ENCODE measurements at places on chromosomes 3 and 15. TPM values are rescaled to one million over a fixed set of nuclear protein-coding genes. Genes with fewer than 3 reads are reported as not detected.

The MCF2L2 gene
- 1.1 TPM for total RNA-seq

The SCG5 gene
- 2.0 TPM for total RNA-seq

The CCDC54 gene
- total RNA-seq, result not detected

The SPESP1 gene
- total RNA-seq, result 3.7 TPM

The ZNF662 gene
- total RNA-seq, result 2.8 TPM

The VEPH1 gene
- 0.19 TPM for total RNA-seq

The CAMK2N2 gene
- total RNA-seq, result not detected

The IL17RB gene
- total RNA-seq, result 0.80 TPM

The HRG gene
- total RNA-seq, result not detected

The RBM6 gene
- 59.4 TPM for total RNA-seq

The SFMBT1 gene
- total RNA-seq, result 6.4 TPM

The LRRC31 gene
- 0.09 TPM for total RNA-seq

The NR1I2 gene
- 0.14 TPM for total RNA-seq

The CHRM5 gene
- not detected for total RNA-seq

The PP2D1 gene
- total RNA-seq, result not detected

The DLL4 gene
- total RNA-seq, result 5.2 TPM

The MED12L gene
- total RNA-seq, result 1.7 TPM

The DUOXA2 gene
- total RNA-seq, result 0.05 TPM

The KBTBD12 gene
- 0.42 TPM for total RNA-seq

The ATP2B2 gene
- 0.19 TPM for total RNA-seq

The ADCY5 gene
- 0.76 TPM for total RNA-seq

The ARMC8 gene
- 39.6 TPM for total RNA-seq

The IGSF11 gene
- 0.42 TPM for total RNA-seq

The PROK2 gene
- 0.14 TPM for total RNA-seq

The GRAMD2A gene
- total RNA-seq, result 0.47 TPM

The LYSMD4 gene
- total RNA-seq, result 6.4 TPM

The BCHE gene
- 12.4 TPM for total RNA-seq

The PRTG gene
- 0.99 TPM for total RNA-seq

The ZPLD1 gene
- 0.09 TPM for total RNA-seq

The MKRN2OS gene
- total RNA-seq, result 0.09 TPM

The CATSPER2 gene
- 0.80 TPM for total RNA-seq

The MKRN3 gene
- 2.3 TPM for total RNA-seq

The MNS1 gene
- total RNA-seq, result 10.3 TPM

The PTPRG gene
- total RNA-seq, result 3.9 TPM

The NCEH1 gene
- total RNA-seq, result 3.0 TPM

The GALNT15 gene
- 2.6 TPM for total RNA-seq

The MOBP gene
- 0.05 TPM for total RNA-seq

The PDE12 gene
- total RNA-seq, result 9.5 TPM

The FAM81A gene
- 0.42 TPM for total RNA-seq

The CAV3 gene
- total RNA-seq, result 0.38 TPM

The SGO1 gene
- total RNA-seq, result 11.1 TPM

The SERPINI1 gene
- total RNA-seq, result 8.5 TPM

The CCR8 gene
- 1.8 TPM for total RNA-seq

The OIP5 gene
- 19.5 TPM for total RNA-seq

The INO80 gene
- total RNA-seq, result 12.9 TPM

The ATG7 gene
- total RNA-seq, result 21.7 TPM

The NEK11 gene
- 1.8 TPM for total RNA-seq

The CD200 gene
- total RNA-seq, result 20.0 TPM

The ZSCAN2 gene
- 17.7 TPM for total RNA-seq
